MV-4-11 (cell line): ENCODE measurements at places on chromosomes 11 and 22.

- DNase-seq: no peak
These were observed 121.7 kb downstream of the MN1 start for GRCh38 chr22:27679693-27680488.

GRCh38 chr11:64842851-64843685, 1.4 kb downstream of the CDC42BPG start:
- DNase-seq: no peak

GRCh38 chr22:43257549-43257948, 70.6 kb upstream of the TTLL12 start:
- no peak for DNase-seq

GRCh38 chr22:25840891-25841290, 98.9 kb downstream of the MYO18B start:
- DNase-seq: no peak

DNA sequence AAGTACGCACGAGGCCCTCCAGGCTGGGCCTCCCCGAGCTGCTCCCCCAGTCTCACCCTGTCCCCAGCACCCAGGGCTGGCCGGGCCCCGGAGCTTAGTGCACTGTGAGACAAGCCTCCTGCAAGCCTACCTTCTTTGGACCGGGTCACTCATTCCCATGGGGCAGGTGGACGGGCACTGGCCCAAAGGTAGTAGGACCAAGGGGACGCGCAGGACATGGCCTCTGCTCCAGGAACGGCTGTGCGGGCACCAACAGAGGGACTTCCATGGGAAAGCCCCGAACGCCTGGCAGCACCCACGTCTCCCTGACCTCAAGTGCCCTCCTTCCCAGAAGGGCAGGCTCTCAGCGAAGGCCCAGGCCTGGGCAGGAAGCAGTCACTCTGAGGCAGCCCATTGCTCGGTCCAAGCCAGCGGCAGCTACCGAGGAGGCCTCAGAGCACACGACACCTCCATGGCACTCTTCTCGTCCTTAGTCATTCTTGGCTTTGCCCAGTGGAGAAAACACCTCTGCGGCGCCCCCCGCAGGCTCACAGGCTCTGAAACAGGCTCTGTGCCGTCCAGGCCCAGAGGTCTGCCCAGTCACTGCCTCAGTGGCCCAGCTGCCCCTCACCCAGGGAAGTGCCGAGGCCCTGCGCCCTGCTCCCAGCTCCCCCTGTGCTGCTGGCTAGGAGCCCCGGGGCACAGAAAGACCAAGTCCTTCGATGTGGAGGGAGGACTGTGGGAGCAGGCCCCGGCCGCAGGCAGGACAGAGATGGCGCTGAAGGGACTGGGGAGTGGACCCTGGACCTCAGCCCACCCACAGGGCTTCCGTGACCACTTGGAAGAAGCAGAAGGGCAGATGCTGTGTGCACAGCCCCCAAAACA, 3.8 kb downstream of the MOB2 start:
- DNase-seq: no peak

DNA sequence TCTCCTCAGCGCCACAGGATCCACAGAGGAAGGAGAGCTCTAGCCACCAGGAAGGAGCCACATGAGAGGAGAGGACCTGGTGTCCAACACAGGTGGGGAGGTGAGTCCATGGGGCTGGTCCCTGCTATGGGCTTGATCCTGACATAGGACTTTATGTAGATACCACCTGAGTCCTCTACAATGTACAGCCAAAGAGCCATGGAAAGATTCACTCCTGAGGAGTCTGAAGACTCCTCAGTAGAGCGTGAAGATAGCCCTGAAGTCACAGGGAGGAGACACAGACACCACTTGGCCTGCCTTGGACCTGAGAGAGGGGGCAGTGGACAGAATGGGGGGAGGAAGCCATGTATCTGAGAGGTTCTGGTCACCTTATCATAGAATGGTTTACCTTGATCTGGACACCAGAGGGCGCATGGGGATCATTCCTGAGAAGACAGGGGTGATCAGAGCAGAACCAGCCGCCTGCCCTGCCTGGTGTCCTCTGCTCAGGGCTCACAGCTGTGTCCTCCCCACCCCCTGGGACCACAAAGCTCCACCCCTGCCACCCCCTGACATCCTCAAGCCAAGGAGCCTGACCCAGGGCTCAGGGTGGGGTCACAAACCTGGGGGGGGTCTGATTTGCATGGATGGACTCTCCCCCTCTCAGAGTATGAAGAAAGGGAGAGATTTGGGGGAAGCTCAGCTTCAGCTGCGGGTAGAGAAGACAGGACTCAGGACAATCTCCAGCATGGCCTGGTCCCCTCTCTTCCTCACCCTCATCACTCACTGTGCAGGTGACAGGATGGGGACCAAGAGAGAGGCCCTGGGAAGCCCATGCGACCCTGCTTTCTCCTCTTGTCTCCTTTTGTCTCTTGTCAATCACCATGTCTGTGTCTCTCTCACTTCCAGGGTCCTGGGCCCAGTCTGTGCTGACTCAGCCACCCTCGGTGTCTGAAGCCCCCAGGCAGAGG, 77.0 kb downstream of the ZNF280B start:
- DNase-seq: peak; percentile 49

DNA sequence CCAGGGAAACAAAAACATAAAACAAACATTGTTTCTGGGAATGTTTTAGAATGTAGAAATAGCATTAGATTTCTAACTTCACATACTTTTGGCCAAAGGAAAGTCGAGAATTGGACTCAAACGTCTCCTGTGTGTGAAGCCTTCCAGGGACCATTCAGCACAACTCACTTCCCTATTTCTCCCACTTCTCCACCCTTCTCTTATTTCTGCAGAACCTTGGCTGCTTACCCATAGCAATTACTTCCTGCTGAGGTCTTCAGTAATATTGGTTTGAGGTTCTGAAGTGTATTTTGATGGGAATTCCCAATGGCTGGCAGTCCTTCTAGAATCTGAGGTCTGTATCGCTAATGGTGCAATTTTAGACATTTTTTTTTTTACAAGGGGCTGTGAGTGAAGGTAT, 158.3 kb upstream of the SNX19 start:
- DNase-seq: peak; percentile 14
